Activated T-cell treated with anti-CD3 and anti-CD28 coated beads, Interleukin-2, amount 50 U/mL, for 48 hours (primary cell): ENCODE measurements at places on chromosomes 3 and 15.

DNA sequence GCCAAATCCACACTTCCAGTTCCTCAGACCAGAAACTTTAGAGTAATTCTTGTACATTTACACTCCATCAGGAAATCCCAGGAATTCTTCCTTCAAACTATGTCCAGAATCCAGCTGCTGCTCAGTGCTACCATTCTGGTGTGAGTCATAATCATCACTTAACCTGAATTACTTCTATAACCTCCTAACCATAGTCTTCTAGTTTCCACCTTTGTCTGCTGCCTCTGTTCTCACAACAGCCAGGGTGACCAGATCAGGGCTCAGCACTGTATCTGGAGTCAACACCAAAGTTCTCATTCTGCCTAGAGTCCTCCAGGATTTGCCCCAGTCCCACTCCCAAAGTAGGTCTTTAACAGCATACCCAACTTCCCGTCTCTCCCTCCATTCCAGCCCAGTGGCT, 3.4 kb downstream of the CLDND1 start:
- DNase-seq, result no peak

DNA sequence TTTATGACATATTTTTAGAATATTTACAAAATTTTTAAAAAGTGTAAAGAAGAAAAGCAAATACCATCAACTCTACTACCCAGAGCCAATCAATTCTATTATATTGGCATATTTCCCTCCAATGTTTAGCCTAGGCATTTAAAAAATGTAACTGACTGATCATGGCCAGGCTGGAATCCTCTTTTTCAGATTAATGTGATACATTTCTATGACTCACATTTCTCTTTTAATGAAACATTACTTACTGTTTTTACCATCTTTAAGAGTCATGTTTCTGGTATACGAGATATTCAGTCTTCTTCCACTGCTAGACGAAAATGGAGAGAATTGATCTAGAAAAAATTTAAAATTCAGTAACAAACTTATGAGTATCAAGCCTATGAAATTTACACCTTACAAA, 53.4 kb upstream of the DCUN1D1 start:
- DNase-seq, result no peak

DNA sequence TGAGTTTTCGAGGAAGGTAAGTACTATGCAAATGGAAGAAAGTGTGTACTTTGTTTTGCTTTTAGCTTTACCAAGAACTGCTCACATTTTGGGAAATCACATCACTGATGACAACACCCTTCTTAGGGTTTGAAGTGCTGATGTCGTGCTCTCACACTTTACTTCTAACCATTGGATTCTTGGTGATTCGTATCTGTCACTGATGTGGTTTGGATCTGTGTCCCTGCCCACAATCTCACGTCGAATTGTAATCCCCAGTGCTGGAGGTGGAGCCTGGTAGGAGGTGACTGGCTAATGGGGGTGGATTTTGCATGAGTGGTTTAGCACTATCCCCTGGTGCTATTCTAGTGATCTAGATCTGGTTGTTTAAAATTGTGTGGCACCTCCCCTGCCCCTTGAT, 75.4 kb upstream of the RGMA start:
- DNase-seq, result peak; percentile 58

- DNase-seq, result no peak
Measured at GRCh38 chr3:56787258-56787775, 14.4 kb downstream of the ARHGEF3 start.

DNA sequence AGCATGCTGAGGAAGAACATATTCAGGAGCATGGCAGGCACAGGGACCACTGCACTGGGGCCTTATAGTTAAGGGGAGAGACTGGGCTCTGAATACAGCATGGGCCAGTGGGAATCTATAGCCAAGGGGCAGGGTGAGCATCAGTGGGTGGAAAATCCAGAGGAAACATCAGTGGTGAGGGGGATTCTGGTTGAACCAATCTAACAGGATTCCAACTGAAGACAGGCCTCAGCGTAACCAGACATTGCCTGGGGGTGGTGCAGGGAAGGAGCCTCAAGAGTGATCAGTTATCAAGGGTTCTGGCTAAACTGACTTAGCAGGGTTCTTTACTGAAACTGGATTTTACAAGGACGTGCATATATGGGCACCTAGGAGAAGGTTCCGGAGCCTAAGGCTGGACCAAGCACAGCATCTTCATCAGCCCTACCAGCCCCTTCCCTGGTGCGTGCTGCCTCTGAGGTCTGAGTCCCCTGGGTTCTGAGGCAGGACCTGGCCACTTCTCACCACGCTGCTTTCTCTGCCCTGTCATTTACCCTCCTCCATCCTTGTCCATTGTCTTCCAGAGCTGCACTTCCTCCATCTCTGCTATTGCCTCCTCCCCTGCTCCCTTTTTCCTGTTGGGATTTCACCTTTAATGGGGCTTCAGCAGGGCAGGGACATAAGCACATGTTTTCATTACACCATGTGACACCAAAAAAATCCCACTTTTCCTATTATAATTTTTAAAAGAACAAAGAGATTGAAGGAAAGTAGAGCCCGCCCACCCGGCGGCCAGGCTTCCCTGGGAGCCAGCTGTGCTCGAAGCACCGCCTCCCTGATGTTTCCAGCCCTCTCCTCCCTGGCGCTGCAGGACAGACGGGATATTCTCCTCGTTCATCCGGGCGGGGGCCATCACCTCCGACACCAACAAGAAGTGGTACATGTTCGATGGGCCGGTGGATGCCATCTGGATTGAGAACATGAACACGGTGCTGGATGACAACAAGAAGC, 52.1 kb downstream of the DNAH1 start:
- no peak for DNase-seq

DNA sequence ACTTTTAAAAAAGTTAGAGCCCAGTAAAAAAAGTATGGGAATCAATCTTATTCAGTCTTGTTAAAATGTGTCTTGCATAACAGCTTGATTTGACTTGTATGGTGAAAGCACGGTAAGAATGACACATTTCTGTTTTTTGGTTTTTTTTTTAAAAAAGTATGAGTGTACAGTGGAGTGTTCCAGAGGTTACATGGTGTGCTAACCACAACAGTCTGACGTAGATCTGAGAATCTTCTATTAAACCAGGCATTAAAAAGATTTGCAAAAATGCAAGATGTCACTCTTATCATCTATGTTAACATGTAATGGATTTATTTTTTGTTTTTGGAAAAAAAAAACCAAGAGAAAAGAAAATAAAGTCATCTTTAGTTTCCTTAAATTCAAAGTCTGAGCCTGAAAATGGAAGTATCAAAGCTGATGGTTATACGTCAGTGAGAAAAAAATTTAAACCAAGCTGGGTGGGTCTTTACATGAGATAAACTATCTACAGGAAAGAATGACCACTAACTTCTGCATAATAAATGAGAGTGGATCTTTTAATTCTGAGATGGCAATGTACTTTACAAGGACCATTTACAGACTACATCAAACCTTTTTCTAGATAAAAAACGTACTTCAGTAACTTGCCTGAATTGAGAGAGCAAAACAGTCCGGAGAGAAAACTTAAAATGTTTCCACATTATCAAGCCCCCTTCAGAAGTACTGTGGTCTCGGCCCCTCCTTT, 1.6 kb downstream of the GABPB1 start:
- no peak for DNase-seq

DNA sequence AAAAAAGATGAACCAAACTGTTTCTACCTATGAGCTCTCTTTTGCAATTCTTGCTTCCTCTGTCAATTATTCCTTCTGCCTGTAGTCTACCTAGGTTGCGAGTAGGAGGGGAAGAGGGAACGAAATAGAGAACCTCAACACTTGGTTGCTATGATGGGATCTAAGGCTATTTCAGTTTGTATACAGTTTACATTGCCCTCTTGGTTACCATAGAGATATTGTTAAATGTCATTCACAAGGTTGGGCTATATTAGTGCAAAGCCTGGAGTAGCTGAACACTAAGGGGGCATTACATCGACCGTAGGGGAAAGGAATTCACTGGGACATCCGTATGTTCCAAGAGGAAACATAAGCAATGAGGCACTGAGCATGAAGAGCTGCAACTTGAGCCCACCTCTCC, 276.9 kb downstream of the GBE1 start:
- no peak for DNase-seq

DNA sequence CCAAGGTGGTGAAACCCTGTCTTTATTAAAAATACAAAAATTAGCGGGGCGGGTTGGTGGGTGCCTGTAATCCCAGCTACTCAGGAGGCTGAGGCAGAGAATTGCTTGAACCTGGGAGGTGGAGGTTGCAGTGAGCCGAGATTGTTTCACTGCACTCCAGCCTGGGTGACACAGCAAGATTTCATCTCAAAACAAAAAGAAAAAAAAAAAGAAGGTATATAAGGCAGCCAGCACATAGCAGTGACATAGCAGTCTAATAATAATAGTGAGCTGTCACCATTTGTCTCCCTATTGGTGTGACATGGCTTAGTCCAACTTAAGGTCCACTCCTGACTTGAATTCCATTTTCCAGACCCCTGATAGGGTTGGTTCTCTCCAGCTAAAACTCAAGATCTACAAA, 8.8 kb upstream of the LACTB start:
- no peak for DNase-seq

GRCh38 chr3:139128803-139129202, 84.1 kb upstream of the PRR23C start:
- DNase-seq, result no peak

DNA sequence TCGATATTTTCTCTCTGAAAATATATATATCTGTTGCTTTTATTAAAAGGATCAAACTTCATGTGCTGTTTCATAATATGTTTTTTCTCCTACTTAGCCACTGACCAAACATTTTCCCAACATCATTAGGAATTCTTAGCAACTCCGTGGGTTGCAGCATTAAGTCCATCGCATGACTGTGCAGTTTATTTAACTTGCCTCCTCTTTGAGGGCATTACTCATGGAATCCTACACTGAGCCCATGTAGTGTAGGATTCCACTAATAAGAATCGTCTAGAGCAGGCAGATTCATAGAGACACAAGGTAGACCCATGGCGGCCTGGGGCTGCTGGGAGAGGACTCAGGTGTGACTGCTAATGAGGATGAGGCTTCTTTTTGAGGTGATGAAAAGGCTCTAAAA, 49.3 kb downstream of the CMTM6 start:
- no peak for DNase-seq

DNA sequence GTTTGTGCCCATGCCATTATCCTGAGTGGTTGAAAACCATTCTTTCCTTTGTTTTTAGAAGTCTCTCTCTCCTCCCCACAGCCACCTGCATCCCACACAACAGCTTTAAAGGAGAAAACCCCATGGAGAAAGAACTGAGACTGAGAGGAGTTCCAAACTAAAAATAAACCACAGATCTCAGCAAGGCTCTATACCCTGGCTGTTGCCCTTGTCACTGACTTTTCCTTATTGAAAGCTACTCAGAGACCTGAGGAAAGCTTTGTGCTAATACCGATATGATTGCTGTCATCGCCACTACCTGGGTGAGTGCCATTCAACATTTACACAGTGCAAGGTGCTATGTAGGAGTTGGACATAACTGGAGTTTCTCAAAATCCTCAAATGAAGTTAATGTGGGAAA, 55.5 kb upstream of the RASGRP1 start:
- no peak for DNase-seq

- peak; percentile 31 for DNase-seq
Measured at GRCh38 chr15:76996076-76996525, 1.2 kb downstream of the PSTPIP1 start.

DNA sequence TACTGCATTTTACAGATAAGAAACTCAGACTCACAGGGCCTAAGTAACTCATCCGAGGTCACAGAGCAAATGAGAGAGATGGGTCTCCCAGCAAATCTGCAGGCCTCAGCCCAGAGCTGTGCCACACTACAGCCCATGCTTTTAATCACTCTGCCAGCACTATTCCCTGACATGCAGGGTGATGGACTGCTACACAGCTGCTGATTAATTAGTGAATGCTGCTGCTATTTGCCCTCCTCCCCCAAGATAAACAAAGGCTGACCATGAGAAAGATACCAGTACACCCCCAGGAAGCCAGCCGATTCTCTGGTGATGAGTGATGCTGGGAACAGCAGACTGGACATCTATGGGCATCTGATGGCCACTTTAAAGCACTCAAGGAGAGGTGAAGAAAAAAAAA, 39.3 kb downstream of the RFTN1 start:
- DNase-seq, result no peak

DNA sequence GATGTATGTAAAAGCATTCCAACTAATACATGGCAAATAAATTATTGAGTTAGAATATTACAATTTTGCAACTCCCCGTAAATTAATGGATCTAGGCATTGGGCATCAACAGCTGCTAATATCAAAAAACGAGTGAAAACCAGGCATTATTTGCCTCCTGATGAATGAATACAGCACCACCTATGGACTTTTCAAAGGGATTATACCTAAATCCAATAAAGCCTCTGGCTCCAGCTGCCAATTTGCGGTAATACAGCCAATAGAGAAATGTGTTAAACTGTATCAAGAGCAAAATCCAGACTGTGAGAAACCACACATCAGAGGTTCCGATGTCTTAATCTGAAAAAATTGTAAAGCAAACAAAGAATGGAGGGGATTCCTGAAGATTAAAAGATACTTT, 16.3 kb upstream of the A4GNT start:
- DNase-seq, result no peak

- no peak for DNase-seq
Measured at GRCh38 chr15:49308686-49309085, 114.4 kb upstream of the FGF7 start.

- no peak for DNase-seq
Measured at GRCh38 chr3:100833483-100833882, 124.2 kb downstream of the TFG start.

- no peak for DNase-seq
Measured at GRCh38 chr3:114623420-114624046, 329.7 kb downstream of the TIGIT start.

GRCh38 chr15:48318131-48318530, 13.1 kb upstream of the DUT start:
- no peak for DNase-seq

- DNase-seq, result no peak
Measured at GRCh38 chr15:27805261-27806220, 293.6 kb downstream of the OCA2 start.

DNA sequence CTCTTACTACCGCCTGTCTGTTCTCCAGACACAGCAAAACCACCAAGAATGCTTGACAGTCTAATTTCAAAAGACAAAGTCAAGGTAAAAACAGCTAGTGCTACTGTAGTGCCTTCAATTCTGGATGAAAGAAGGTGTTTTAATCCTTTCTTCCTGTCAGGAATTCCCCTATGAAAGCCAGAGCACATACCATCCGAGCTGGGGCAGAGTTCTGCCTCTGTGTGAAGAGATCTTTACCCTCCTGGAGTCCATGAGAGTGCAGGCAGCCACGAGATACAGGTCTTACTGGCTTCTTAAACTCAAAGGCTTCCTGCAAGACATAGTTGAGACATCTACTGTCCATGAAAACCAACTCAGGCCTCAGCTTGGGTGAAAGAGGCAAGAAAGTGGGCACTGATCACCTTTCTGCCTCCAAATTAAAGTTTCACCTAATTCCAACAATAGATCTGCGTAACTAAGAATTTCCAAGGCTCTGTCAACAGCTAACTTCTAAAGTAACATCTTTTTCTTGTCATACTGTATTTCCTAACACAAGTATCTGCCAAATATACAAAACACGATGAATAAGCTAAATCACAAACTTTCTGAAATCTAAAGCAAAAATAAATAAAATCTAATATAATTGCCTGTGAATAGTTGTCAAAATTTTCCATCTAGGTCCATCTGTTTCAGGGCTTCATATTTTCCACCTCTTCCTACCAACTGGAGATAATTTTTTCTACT, 7.5 kb downstream of the CDC25A start:
- no peak for DNase-seq

- no peak for DNase-seq
Measured at GRCh38 chr3:11985866-11986265, 18.3 kb upstream of the SYN2 start.

GRCh38 chr3:195256639-195257453, 14.1 kb downstream of the XXYLT1 start:
- DNase-seq, result no peak
